Tongue (tissue), 3 donors: ENCODE measurements at places on chromosomes 3 and 15.

- DNase-seq, result no peak
Measured at GRCh38 chr3:101685870-101686307, 629 bp downstream of the RPL24 start.

DNA sequence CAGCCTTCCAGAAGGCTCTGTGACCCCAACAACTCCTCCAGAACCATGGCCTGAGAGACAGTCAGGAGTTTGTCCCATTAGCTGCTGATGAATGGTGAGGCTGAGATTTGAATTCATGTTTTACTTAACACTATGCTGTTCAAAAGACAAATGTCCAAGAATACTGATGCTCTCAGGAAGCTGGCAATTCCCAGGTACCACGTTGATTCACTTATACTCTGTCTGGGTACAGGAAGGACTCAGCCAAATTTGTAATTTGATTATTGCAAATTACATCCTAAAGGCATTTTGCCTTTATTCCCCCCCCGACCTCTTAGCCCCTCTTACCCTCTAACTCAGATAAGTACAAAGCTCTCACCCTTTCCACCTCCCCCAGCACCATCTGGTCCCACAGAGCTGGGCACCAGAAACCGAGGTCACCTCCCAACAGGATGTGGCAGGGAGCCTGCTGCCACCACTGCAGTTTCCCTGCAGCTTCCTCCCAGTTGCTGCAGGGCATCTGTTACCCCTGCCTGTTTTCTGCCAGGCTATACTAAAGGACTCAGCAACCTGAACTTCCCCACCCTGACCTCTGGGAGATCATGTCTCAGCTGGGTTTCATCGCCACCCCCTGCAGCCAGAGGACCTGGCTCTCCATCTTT lies 33.6 kb downstream of the EAF1 start:
- no peak for DNase-seq

GRCh38 chr3:28978092-28978491 lies 302.8 kb upstream of the RBMS3 start:
- DNase-seq, result no peak

- DNase-seq, result no peak
Measured at GRCh38 chr3:48614044-48614443, 4.6 kb upstream of the UQCRC1 start.

DNA sequence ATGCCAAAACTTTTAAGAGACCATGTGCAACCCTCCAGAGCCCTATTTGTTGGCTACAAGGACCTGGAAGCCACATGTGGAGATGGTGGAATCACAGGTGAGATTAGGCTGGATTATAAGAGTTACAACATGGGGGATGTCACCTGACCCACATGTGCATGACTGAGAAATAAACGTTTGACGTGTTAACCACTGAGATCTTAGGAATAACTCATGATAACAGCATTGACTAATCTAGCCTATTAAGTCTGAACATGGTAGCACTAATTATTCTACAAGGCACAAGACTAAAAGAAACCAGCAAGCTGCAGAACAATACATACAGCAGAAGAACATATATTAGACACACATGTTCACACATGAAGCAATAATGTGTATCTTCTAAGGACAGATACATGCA lies 38.4 kb downstream of the SUCLG2 start:
- no peak for DNase-seq

DNA sequence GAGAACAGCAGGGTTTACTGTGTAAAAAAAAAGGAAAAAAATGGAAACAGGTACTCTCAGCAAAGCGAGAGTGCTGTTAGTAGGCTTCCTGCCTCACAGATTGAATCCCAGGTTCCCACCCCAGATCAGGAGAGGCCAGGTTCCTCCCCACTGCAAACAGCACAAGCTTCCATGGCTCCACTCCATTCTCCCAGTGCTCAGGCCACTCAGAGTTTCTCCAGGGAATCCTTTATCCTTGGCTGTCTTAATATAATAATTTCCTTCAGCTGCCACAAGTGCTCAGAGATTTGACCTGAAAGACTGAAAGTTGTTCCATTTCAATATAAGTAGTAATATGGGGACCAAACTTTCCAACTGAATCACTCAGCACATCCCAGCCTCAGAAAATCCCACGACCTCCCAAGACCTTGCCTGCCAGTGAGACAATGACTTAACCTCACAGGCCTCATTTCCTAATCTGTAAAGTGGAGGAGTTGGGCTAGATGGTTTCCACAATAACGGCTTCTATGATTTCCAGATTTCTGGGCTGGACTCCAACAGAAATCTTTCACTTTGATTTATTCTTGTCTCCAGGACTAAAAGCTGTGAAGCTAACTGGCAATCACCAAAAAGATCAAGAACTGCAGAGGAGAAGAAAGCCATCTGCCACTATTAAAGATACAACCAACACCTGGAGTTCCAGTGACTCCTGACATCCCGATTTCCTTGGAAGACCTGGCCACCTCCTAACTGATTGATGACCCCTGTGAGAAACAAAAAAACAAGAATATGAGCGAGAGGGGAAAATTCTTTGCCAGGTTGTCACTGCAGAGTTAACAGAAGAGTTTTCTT lies 289.5 kb downstream of the NEK10 start:
- peak; percentile 44 for DNase-seq

GRCh38 chr3:150341891-150342290 lies 66.2 kb upstream of the TSC22D2 start:
- peak; percentile 58 for DNase-seq

DNA sequence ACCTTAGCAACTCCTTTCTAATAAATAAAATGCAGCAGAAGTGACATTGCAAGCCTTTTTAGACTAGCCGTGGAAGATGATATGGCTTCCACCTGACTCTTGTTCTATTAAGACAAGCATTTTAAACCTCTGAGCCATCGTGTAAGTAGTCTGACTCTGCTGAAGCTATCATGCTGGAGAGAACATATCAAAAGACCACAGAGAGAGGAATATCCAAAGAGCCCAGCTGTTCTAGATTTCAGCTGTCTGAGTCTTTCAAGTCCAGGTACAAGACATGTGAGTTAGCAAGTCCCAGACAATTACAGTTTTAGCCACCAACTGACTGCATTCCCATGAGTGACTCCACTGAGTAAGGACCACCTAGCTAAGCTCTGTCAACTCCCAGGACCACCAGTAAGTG lies 517.0 kb upstream of the NAALADL2 start:
- DNase-seq, result peak; percentile 57

GRCh38 chr15:86121568-86122225 lies 42.0 kb downstream of the AGBL1 start:
- peak; percentile 60 for DNase-seq

DNA sequence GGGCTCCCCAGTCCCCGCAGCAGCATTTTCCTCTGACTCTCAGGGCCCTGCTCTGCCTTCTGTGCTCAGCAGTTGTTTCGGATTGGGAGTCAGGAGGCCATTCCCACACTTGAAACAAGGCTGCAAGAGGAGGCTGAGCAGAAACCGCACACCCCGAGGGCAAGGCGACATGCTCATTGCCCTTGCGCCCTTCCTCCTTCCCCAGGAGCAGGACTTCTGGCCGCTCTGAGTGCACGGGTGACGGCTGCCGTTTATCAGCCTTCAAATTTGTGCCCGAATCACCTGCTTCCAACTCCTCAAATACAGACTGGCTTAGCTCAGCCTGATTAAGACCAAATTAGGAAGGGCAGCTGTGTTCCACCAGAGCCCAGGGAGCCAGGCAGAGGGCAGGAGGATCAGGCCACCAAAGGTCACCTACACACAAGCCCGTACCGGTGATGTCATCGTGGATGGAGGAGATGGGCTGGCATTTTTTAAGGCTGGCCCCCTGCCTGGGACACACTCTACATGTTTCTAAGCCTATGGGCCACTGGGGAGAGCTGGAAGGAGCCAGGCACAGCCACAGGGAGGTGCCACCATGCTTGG lies 38.1 kb downstream of the TM2D3 start:
- peak; percentile 18 for DNase-seq

- DNase-seq, result peak; percentile 28
Measured at GRCh38 chr3:173889596-173889995, 492.1 kb downstream of the NLGN1 start.

GRCh38 chr3:16841904-16842271 lies 42.9 kb upstream of the PLCL2 start:
- no peak for DNase-seq

GRCh38 chr15:75347222-75348033 lies 589 bp downstream of the NEIL1 start:
- peak; percentile 48 for DNase-seq

DNA sequence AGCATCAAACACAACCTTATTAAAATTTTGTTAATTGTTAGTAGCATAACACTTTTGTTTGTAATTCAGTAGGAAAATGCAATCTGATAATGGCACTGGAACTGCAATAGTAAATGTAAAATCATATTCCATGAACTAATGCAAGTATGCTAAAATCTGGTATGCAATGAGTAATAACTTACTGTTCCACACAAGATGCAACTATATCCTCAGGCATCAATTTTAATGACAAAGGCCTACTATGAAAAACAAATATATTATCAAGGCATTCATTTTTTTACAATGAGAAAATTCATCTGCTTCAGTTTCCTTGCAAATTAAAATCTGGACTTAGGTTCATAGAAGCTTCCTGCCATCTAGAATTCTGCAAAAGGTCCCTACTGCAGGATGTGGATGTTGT lies 1.4 kb upstream of the NSMCE3 start:
- no peak for DNase-seq
